ENCODE measurements at places on chromosomes 2 and 18.

DNA sequence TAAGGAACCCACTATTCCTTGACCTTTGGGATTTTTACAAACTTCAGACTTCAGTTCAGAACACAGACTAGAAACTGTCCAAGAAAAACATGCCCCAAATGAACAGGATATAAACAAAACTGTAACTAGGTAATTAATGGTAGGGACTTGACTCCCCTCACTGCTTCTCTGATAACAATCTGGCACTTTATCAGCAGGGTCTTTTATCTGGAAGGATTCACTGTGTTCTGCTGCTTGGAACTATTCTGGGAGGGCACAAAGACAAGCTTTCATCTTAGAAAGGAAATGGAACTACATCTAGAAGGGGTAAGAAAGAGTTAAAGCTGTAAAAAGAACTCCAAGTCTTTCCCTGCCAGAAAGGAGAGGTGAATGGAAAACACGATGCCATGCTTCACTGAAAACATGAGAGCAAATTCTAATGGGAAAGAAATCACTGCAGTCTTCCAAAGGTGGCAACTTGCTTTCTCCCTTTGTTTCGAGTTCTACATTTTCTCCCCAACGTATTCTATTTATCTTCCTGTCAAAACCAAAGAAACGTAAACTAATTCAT lies 181.2 kb downstream of the THADA start:
- DNase-seq: no peak

- DNase-seq: no peak
These were observed 2.2 kb downstream of the KLHL29 start for GRCh38 chr2:23387221-23387550.

DNA sequence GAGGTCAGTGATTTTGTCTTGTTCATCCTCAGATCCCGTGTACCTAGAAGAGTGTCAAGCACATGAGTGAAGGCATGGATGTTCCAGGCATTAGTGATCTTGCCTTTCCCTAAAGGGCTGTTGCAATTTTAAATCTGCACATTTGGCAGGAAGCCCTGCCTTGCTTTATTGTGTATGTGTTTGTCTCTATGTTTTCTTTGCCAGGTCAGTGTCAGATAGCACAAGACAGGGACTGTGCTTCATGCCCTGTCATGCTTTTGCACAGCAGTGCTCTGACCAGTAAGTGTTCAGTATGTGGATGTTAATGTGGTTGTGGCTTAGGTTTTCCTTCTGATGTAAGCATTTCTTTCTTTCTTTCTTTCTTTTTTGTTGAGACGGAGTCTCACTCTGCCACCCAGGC lies 131.5 kb downstream of the RGPD3 start:
- DNase-seq: no peak

GRCh38 chr18:69226971-69227370 lies 173.7 kb upstream of the DOK6 start:
- no peak for DNase-seq

DNA sequence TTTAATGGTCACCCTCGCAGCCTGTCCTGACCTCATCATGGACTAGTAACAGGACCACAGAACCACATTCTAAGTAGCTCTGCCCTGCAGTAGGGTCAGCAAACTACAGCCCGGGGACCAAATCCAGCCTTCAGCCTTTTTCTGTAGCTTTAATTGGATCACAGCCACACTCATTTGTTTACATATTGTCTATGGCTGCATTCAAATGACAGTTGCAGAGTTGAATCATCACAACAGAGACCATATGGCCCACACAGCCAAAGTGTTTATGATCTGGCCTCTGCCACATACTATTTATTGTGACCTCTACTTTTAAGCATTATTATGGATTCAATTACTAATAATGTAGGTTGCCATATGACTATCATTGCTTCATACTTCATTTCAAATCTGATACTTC lies 47.7 kb downstream of the MAP3K19 start:
- no peak for DNase-seq

DNA sequence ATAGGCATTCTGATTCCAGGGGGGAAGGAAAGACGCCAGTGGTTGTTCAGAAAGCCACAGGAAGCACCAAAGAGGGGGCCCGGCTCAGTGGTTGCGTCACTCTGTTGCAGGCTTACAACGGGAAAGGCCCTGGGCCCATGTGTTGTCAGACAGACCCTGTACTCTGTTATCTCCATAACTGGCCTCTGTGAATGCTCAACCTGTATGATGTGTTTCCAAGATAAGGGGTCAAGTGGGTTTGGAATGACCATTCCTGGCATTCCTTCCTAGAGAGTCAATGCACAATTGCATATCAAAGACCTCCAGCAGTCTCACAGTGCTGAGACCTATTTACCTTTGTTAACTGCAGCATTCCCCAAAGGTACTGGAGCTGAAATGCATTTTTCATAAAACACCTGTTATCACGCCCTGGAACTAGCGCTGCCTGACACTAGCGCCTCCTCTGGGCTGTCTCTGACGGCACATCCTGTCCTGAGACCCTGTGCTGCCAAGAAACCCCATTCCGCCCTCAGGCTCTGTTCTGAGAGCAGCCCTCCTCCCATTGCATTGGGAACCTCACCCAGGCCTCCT lies 13.2 kb upstream of the LRRFIP1 start:
- no peak for DNase-seq

- DNase-seq: no peak
These were observed 96.6 kb upstream of the CXCR4 start for GRCh38 chr2:136214307-136215200.

GRCh38 chr2:47134386-47135090 lies 20.6 kb downstream of the STPG4 start:
- DNase-seq: no peak

GRCh38 chr2:218128781-218129457 lies 3.1 kb downstream of the CXCR2 start:
- no peak for DNase-seq

GRCh38 chr2:215604606-215605005 lies 168.7 kb upstream of the FN1 start:
- DNase-seq: no peak

DNA sequence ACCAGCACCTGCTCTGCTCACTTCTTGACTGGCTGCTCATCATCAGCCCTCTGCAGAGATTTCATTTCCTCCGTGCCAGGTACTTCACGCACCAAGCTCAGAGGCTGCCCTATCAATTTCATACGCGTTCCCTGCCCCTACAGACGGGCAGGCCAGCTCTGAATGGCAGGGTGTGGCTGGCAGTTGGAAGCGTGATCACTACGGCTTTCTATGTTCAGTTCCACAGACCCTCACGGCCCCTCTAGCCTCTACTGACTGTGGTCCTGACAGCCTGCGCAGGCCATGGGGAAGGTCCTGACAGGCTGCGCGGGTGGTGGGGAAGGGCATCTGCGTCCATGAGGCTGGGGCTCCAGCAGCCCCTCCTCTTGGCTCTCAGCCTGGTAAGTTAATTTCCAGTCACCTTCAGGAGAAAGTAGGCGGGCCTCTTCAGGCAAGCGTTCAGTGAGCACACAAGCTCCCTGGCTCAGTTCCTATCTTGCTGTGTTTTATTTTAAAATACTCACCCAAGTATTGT lies 154.8 kb downstream of the ZNF236 start:
- no peak for DNase-seq

DNA sequence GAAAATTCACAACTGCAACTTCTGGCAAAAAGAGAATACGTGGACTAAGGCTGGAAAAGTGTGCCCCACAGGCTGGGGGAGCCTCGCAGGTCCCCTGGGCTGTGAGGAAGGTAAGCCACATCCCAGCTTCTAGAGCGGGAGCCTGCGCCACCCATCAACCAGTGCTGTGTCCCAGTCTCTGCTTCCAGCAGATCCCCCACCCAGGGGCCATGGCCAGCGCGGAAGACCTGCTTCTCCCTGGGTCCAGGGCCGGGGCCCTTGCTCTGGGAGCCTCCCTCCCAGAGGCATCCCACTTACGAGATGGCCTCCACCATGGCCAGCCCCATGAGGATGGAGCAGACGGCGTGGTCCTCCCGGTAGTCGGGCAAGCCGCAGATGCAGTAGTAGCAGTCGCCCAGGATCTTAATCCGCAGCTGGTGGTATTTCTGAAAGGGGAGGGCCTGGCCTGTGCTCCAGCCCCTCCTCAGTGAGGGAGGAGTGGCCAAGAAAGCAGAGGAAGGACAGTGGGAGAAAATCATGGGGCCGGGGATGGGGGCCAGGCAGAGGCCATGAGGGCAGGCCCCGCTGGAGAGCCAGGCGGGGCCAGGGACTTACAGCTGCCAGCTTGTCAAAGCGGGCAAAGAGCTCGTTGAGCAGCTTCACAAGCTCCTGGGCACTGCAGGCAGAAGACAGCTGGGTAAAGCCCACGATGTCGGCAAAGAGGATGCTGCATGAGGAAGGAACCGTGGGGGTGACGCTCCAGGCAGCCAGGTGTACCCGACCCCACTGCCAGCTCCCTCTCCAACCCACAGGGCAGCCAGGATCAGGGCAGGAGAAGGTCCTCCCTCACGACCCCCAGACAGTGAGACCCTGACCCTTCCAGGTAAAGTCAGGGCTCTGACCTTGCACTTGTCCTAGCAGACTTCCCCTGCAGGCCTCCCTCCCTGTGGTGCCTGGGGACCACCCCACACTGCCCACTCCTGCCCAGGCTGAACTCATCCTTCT lies 48.0 kb downstream of the CENPO start:
- no peak for DNase-seq

DNA sequence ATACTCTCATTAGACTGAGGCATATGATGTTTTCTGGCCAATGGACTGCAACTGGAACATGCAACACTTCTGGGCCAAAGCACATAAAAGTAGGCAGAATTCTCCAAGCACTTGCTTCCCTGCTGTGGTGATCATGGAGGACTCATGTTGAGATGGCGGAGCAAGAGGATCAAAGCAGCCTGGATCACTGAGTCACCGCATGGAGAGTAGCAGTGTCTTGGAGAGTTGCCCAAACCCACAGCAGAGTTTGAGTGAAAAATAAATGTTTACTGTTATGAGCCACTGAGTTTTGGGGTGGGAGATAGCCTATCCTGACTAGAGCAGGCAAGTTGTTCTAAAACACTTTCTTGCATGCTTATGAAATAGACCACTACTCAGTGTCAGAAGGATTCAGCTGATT lies 359.5 kb downstream of the ZNF521 start:
- no peak for DNase-seq

GRCh38 chr2:238899386-238899785 lies 51.5 kb downstream of the TWIST2 start:
- no peak for DNase-seq

GRCh38 chr2:65589667-65590066 lies 157.3 kb upstream of the SPRED2 start:
- no peak for DNase-seq

GRCh38 chr2:2542316-2542715 lies 211.2 kb upstream of the MYT1L start:
- DNase-seq: no peak

- no peak for DNase-seq
These were observed 1.5 kb downstream of the ZFAND2B start for GRCh38 chr2:219207884-219208740.

GRCh38 chr2:72316774-72317173 lies 169.1 kb upstream of the CYP26B1 start:
- DNase-seq: no peak

DNA sequence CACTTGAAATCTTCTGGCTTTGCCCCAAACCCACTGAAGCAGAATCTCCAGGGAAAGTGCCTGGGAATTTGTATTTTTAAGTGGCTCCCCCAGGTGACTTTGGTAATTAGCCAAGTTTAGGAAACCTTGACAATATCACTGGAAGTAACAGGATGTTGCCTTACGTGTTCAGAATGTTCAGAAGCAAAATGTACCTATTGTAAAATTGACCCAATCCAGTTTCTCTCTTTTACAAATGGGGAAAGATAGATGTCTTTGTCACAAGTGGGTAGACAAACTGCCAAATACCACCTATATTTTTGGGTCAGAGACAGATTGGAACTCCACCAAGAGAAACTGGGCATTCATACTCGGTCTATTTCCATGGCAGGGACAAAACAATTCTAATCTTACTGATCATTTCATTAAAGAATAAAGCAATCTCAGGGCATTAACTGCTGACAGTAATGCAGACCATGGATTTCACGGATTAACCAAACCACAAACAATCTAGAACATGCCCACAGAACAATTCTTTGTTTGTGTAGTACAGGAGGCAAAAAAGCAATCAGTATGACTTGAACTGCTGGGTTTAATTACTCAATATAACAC lies 255.8 kb downstream of the ERBB4 start:
- DNase-seq: no peak

GRCh38 chr18:79962311-79962710 lies 2.1 kb upstream of the HSBP1L1 start:
- no peak for DNase-seq

GRCh38 chr2:201704536-201704935 lies 6.1 kb upstream of the MPP4 start:
- DNase-seq: no peak

DNA sequence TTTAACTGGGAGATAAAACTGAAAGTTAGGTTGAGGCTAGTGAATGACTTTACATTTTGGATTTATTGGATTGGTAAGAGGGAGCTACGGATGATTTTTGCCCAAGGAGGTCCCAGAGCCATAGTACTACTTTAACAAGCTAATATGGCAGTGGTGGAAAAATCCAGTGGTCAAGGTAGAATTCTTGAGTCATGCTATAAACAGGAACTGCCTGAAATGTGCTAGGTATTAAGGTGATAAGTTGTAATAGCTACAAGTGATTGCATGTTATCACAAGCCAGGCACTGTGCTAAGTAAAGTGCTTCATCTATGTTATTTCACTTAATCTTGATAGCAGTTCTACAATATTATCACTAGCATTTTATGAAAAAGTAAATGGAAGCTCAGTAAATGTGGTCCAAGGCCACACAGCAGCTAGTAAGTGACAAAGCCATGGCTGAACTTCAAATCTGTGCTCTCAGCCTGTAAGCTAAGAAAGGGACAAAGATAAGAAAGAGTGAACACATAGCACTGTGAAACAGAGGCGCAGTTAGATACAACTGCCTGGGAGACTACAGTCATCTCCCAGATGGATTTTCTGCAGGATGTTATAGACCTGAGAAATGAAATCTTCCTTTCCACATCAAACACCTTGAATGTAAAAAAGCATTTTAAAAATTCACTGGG lies 469.6 kb downstream of the TGIF1 start:
- no peak for DNase-seq

DNA sequence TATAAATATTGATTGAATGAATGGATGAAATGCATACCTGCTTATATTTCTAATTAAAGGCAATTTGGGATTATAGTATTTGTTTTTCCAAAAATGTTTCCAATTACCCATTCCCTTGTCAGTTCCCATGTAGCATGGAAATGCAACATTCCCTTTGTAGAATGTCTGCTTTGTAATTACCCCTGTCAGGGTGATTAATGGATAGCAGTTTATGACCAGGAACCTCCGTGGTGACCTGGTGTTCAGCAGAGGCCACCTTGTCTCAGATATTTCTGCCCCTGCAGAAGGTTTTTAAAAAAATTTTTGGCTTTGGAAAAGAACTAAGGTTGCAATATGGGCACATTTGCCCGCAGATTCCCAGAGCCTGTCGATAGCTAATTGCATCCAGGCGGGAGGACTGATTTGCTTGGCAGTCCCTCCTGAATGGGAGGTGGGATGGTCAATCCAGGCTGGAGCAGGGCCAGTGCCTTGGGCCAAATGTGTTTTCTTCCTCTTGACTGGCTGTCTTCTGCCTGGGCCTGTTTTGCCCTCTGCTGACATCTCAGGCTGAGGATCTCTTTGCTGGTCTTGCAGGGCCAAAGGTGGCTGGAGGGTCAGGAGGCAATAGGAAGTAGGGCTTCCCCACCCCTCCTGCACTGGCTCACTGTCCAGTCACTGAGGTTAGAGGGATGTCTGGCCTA lies 82.1 kb downstream of the TMEM182 start:
- DNase-seq: no peak
